ENCODE measurements at places on chromosomes 11 and 22.

- no peak for DNase-seq
Measured at GRCh38 chr11:68583041-68583446, 101.3 kb upstream of the GAL start.

DNA sequence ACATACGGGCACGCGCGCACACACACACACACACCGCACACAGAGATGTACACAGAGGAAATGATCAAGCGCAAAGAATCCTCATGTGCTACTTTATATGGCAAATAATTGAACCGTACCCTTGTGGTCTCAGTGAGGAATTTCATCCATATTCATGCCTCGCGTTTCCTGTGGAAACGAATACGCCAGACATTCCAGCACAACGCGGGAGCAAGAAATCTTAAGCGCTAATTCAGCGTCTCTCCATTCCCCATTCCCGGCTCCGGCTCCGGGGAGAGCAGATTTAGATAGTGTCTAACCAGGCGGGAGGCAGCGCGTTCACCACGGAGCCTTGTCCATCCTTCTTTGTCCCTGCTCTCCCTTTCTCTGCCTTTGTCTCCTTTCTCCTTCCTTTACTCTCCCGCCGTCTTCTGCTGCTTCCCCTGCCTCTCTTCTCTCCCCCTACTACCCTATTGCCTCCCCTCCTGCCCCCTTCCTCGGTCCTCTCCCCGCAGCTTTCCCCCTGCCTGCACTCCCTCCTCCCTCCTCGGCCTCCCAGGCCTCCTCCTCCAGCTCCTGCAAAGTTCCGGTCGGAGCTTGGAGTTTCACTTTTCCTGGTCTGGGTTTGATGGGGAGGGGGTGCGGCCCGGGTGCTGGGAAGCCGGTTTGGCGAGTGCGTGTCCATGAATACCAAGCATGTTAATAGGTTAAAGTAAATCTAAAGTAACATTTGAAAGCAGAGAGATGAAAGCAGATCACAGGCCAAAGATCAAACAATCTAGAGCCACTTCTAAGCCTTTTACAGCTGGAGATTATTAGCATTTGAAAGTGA lies 579.3 kb downstream of the BUD13 start:
- DNase-seq = peak; percentile 65

DNA sequence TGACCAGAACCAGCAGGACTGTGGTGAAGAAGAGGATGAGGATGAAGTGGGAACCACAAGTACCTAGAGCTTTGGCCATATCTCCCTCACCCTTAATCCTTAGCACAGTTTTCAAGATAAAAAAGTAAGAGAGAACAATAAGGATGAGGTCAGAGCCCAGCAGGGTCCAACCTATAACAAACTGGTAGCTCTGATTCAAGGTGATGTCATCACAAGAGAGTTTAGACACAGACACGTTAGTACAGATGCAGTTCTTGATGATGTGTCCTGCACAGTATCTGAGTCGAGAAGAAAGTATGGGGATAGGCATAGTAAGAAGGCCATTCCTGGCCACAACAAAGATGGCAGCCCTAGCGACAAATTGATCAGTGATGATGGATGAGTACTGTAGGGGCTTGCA lies 586 bp downstream of the OR56A5 start:
- DNase-seq = no peak

DNA sequence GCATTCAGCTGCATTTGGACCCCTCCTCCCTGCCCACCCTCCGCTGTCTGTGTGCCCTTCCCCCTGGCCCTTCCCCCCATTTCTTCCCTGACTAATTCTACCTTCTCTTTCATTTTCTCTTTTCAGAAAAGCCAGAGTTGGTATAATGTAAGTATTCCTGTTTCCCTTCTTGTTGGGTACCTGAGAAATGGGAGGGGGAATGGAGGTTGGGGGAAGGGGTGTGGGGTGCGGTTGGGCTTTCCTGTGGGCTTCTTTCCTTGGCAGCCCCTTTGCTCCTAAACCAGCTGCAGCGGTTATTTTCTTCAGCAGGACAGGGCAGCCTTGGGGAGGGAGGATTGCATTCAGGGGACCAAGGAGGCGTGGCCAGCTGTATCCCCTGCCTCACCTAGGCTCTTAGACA lies 70.2 kb downstream of the SCN3B start:
- DNase-seq = no peak

DNA sequence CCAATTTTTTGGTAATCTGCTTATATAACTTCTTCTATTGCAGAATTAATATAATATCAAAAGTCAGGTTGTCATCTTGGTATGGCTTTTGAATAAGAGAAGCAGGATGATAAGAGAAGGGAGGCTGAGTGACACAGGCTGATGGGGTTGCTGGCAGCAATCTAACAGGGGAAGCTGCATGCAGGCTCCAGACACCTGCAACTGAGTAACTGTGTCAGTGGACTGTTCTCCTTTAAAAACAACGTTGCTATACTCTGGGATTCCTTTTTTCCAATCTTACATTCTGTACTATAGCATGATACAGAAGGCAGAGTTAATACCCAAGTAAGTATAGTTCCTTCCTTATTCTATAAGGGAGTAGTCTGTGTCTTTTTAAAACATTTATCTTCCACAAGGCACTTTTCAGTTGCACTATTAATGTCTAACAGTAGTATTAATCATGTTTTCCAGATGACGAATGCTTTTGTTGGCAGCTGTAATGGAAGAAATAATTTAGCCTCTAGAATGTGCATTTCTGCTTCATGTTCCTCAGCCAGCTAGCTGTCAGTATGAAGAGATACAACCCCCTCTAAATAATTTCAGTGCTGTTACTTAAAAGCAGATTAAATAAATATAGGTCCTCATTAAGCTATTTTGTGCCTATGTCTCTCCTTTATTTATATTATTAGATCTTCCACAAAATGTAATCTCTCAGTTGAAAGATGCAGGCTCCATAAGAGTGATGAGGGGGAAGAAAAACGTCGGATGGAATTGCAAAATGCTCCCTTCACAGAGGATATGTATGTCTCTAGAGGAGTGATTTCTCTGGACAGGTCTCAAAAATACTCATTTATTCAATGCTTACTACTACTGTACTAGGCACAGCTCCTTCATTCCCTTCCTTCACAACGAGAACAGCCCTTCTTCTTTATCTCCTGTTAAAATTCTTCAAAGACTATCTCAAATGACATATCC lies 50.8 kb downstream of the ATG16L2 start:
- DNase-seq = peak; percentile 19

- DNase-seq = peak; percentile 82
Measured at GRCh38 chr22:25747245-25747944, 5.4 kb downstream of the MYO18B start.

GRCh38 chr22:23569716-23570115 lies 10.4 kb downstream of the IGLL1 start:
- DNase-seq = no peak

GRCh38 chr11:57131080-57131790 lies 50.5 kb upstream of the LRRC55 start:
- DNase-seq = peak; percentile 2

DNA sequence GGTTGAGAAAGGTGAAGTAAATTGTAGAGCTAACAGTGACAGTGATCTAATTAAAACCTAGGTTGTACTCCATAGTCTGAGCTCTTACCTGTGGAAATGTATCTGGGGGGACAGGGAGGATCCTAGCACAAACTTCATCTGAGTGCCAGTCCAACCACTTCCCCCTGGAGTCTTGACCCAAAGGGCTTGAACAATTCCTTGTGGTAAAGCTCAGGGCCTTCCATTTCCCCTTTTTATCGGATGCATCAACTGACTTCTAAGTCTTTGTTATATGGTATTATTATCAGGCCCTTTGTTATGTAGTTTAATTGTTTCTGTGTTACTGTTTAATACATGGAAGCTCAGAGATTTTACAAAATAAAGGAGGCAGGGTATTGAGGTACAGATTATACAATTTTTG lies 140.2 kb upstream of the SESN3 start:
- DNase-seq = no peak

- DNase-seq = no peak
Measured at GRCh38 chr11:31822927-31823643, 12.0 kb upstream of the PAX6 start.

Measured in cerebellar cortex (tissue), 1 donor.